ENCODE measurements at places on chromosomes 6 and 20.

DNA sequence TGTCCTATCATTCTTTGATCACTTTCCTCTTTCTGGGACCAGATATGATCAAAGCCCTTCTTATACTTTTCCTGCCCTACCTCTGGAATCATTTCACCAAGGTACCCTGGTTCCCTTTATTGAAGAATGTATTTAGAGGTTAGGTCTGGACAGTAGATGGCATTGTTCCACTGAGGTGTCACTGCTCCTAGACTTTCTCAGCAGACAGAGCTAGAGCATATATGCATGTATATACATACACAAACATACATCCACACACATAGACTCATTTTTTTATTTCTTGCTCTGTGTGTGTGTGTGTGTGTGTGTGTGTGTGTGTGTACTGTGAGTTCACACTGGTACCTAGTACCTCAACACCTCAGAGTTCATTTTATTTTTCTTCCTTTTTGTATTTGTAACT is 40.9 kb downstream of the PTPRA start:
- no peak for DNase-seq

DNA sequence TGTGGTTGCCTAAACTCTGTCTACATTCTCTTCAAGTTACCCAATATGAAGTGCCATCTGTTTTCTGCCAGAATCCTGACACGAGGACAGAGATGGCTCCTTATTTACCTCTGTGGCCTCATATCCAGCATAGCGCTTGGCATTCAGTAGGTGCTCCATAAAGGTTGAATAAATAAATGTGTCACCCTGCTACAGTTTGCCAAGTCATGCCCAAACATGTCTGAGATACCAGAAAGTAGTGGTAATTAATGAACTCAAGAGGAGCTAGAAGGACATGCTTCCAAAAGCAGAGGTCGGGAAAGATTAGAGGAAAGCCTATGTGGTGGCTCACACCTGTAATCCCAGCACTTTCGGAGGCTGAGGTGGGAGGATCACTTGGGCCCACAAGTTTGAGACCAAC is 30.9 kb upstream of the E2F3 start:
- no peak for DNase-seq

DNA sequence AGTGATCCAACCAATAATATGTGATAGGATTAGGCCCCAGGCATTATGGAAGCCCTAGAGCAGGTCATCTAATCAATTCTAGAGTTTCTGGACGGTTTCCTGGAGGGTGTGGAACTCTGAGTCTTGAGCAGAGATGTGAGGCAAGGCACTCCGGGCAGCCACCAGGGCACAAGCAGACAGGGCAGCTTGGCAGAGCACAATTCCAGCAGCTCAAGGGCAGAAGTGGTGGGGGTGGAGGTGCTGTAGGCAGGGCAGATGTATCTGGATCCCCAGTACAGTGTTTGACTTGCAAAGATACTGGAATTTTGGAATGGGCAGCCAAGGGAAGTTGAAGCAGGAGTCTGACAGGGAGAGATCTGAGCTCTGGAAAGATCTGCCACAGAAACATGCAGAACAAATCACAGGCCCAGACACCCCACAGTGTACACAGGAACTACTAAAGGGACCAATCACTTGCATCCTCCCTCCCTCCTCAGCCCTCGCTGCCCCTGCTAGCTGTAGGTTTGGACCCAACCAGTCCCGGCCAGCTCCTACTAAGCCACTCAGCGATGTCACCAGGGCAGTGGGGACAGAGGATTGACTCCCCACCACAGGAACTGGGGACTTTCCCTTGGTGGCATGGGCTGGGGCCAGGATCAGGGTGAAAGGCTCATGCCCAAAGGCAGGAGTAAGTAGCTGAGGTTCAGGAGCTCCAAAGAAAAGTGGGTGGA is 47.0 kb downstream of the TFEB start:
- no peak for DNase-seq

GRCh38 chr6:169988769-169989550 is 237.5 kb downstream of the ERMARD start:
- no peak for DNase-seq

DNA sequence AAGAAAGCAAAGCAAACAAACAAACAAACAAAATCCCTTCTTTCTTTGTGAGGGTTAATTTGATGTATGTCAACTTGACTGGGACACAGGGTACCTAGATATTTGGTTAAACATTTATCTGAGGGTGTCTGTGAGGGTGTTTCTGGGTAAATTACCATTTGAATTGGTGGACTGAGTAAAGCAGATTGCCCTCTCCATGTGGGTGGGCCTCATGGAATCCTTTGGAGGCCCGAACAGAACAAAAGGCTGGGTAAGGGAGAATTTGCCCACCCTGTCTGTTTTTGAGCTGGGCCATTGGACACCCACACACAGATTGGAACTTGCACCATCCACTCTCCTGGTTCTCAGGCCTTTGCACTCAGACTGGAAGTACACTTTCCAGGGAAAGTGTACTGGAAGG is 628.8 kb upstream of the CITED2 start:
- DNase-seq: no peak

- no peak for DNase-seq
These were observed 206.8 kb downstream of the TINAG start for GRCh38 chr6:54515013-54515412.

GRCh38 chr6:84967389-84967788 is 203.0 kb upstream of the TBX18 start:
- DNase-seq: peak; percentile 47

- DNase-seq: no peak
These were observed 118.9 kb downstream of the TMEM170B start for GRCh38 chr6:11656491-11656890.

DNA sequence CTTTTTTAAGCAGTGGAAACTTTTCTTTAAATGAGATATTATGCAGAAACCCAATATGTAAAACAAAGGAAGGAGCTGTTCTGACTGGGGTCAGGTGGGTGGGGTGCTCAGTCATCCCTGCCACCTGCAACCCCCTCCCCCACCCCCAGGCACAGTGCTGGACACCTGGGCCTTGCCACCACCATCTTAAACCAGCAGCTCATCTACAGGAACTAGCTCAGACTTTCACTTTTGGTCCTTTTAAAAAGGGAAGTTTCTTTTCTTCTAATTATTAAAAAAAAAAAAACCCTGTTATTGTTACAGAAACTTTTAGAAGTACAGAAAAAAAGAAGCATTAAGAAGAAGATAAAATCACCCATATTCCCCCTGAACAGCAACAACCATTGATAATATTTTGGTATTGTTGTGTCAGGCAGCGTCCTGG is 37.1 kb downstream of the PPP1R16B start:
- DNase-seq: no peak

DNA sequence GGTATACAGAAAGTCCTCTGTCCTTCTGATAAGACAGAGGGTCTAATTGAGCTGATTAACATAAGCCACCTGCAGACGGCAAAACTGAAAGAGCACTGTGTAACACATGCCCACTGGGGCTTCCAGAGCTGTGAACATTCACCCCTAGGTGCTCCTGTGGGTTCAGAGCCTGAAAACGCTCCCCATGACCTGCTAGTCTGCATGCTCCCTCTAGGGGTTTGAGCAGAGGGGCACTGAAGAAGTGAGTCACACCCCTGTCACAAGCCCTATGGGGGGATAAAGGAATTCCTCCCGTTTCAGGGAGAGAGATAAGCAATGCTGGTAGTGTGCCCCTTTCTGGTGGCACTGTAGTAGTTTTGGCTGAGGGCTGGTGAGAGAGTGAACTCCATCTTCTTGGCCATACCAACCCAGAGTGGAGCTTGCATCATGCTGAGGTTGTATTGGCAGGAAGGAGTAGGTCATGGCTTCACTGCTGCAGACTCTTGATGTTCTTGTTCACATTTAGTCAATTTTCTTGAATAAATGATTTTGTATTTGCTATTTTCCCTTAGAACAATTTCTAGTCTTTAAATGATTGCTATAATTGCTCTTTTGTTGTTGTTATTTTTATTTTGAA is 637.5 kb upstream of the MAN1A1 start:
- DNase-seq: no peak

DNA sequence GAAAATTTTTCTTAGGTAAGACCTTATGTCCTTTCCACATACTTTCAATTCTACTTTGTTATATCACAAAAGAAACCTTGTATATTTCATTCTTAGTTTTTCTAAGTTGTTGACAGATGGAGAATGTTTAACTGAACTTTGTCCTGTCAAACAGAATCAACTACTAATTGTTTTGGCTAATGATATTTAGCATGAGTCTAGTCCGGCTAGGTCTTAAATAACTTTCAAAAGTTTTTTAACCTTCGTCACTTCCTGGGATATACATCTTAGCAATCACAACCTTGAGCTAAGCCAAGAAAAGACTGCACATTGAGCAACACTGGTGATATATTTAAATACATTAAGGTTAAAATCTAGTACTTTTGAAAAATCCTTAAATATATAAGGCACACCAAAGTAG is 62.9 kb upstream of the RUNX2 start:
- DNase-seq: no peak

DNA sequence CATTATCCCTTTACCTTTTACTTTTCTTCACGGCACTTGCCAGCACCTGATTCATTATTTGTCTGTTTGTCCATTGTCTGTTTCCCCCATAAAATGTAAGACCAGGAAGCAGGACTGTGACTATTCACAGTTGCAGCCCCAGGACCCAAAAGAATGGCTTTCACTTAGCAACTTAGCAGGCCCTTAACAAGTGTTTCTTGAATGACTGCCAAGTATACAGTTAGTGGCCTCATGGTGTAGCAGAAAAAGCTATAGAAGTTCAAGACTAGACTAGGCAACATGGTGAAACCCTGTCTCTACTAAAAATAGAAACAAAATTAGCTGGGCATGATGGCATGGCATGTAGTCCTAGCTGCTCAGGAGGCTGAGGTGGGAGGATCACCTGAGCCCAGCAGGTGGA is 4.3 kb downstream of the SLC26A8 start:
- no peak for DNase-seq

DNA sequence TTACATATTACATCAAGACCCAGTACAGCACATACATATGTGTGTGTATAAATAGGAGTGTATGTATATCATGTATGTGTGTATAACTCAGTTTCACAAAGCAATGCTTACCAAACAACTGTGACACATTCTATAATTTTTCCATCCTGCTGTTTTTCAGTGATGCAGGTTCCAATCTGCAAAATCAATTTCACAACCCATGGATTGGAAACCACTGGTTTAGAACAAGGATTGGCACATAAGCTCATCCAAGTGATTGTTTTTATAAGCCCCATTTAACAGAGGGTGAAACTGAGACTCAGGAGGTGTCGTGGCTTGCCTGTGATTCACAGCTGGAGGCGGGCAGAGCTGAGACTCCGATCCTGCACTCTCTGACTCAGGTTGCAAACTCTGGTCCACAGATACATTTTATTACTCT is 158.2 kb downstream of the ZMYND8 start:
- no peak for DNase-seq

- DNase-seq: no peak
These were observed 147.9 kb upstream of the TOP1 start for GRCh38 chr20:40880729-40881109.

DNA sequence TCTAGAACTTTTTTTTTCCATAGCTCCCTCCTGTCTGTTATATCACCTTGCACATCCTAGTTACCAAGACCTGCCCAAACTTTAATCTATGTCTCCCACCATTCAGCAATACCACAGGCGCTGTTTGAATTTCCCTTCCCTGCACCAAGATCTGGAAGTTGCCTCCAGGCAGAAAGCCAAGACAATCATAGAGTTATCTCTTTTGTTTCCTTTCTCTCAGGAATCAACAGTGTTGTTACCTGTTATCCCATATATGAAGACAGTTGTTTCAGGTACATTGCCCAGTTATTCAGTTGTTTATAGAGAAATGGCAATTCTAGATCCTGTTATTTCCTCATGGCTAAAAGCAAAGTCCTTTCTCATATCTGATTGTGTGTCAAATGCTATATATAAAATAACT is 63.2 kb downstream of the PDSS2 start:
- DNase-seq: no peak

- no peak for DNase-seq
These were observed 155.2 kb upstream of the UST start for GRCh38 chr6:148591656-148592055.

DNA sequence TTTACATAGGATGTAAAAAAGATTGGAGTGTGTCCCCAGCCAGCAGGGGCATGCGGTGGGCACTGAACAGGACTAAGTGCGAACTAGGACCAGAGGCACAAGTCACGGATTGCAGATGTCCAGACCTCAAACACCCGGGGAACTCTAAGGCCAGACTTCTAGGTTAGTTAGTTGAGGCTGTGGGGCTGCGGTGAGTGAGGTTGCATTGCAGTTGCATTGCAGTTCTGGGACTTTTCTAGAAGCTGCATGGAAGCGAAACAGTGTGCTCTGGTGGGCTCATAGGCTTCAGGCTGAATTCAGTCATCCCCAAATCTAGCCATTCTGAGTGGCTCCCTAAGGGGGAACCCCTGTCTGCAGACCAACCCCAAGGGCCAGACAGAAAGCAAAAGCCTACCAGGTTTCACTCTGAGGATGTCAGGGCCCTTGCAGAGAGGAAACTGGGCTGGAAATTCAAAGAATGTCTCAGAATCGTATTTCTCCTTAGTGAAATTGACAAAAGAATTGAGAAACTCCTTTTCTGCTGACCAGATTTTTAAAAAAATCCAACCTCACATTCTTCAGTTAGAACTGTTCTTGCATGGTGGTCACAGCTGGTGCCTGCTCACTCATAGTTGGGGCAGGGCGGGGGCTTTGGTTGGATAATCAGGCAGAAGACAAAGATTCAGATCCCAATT is 182.8 kb downstream of the ZDHHC14 start:
- DNase-seq: no peak

DNA sequence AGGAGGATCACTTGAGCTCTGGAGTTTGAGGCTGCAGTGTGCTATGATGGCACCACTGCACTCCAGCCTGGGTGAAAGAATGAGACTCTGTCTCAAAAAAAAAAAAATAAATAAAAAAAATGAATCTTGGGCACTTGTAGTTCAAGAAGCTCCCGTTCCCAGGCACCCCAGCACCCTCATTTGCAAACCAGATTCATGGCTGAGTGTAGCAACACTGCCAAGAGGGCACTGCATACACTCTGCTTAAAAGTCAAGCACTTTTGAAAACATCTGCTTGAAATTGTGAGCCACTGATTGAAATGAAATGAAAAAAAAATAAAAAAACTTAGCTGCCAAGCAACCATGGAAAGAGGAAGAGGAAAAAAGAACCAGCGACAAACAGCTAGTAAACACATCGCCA is 124.7 kb upstream of the SASH1 start:
- no peak for DNase-seq

GRCh38 chr6:27829453-27830211 is 82.6 kb downstream of the OR2B2 start:
- no peak for DNase-seq

GRCh38 chr6:155883741-155884140 is 428.1 kb upstream of the NOX3 start:
- no peak for DNase-seq

DNA sequence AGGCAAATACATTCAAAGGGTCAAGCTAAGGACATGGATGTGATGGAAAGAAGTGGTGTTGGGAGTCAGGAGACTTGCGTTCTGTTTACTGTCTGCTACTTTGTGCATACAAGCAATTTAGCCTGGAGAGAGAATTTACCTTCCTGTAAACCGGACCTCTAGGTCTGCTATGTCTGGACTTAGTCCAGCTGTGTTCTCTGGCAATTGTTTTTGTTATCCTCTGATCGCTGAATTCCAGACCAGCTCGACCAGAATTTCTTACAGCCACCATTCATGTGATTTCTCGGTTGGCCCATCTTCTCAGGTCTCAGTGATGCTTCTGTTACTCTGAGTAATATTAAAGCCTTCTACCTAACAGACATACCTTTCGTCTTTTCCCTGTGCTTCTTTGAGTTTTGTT is 75.2 kb downstream of the LRRC1 start:
- no peak for DNase-seq

GRCh38 chr20:12466915-12467314 is 541.9 kb upstream of the SPTLC3 start:
- no peak for DNase-seq

Measured in urothelium cell line (cell line).